H1 (cell line): ENCODE measurements at places on chromosomes 3 and 15. TPM values are rescaled to one million over a fixed set of nuclear protein-coding genes. Genes with fewer than 3 reads are reported as not detected.

Gene ERICH6
- not detected in 2 replicates for total RNA-seq

Gene C3orf20
- total RNA-seq, result not detected in 2 replicates

Gene CLEC3B
- not detected in 2 replicates for total RNA-seq

Gene DLL4
- total RNA-seq, result 0.48 and 0.60 TPM in 2 replicates

Gene COL6A5
- 0.06 TPM in 1 of 2 replicates, not detected in the other for total RNA-seq

Gene RHOV
- total RNA-seq, result 2.4 and 2.7 TPM in 2 replicates

Gene GPR149
- total RNA-seq, result not detected in 2 replicates

Gene MIX23
- 69.6 and 90.1 TPM in 2 replicates for total RNA-seq

Gene ZBBX
- 0.84 and 1.0 TPM in 2 replicates for total RNA-seq

Gene SEMA6D
- 2.2 and 3.7 TPM in 2 replicates for total RNA-seq

Gene SAMD7
- not detected in 2 replicates for total RNA-seq

Gene ADAMTS7
- total RNA-seq, result 43.1 and 45.2 TPM in 2 replicates

Gene CSTA
- not detected in 2 replicates for total RNA-seq

Gene CCDC191
- 0.65 and 1.3 TPM in 2 replicates for total RNA-seq

Gene IQCH
- total RNA-seq, result 0.88 and 1.9 TPM in 2 replicates

Gene SEMA3G
- total RNA-seq, result 1.5 TPM in 2 replicates

Gene IQCF5
- total RNA-seq, result not detected in 2 replicates

Gene P2RY13
- total RNA-seq, result not detected in 2 replicates

Gene LRRC31
- not detected in 2 replicates for total RNA-seq

Gene RTP1
- 3.0 and 3.2 TPM in 2 replicates for total RNA-seq

Gene ECE2
- total RNA-seq, result 0.48 and 0.86 TPM in 2 replicates

Gene SLC28A1
- total RNA-seq, result not detected in 2 replicates

Gene CACNA2D2
- 14.0 and 14.1 TPM in 2 replicates for total RNA-seq

Gene CTXND1
- not detected in 2 replicates for total RNA-seq

Gene CYP1A1
- 0.11 and 0.35 TPM in 2 replicates for total RNA-seq

Gene GPR62
- 0.19 and 0.22 TPM in 2 replicates for total RNA-seq

Gene PATL2
- 0.48 and 0.65 TPM in 2 replicates for total RNA-seq

Gene RGMA
- total RNA-seq, result 39.8 and 41.8 TPM in 2 replicates

Gene PRSS50
- total RNA-seq, result 0.47 and 0.73 TPM in 2 replicates

Gene EID1
- total RNA-seq, result 110 and 135 TPM in 2 replicates

Gene CISH
- 1.9 and 3.1 TPM in 2 replicates for total RNA-seq

Gene SLC6A11
- total RNA-seq, result 0.78 and 0.88 TPM in 2 replicates

Gene LRRC49
- 9.3 and 10.4 TPM in 2 replicates for total RNA-seq

Gene MME
- total RNA-seq, result 36.0 and 39.6 TPM in 2 replicates

Gene CHRM5
- total RNA-seq, result not detected in 2 replicates

Gene NRROS
- total RNA-seq, result 5.1 and 5.3 TPM in 2 replicates

Gene APBA2
- 13.9 and 15.5 TPM in 2 replicates for total RNA-seq

Gene TRH
- not detected in 2 replicates for total RNA-seq

Gene FANCD2
- 74.0 and 77.8 TPM in 2 replicates for total RNA-seq

Gene PROS1
- total RNA-seq, result 2.5 and 2.9 TPM in 2 replicates

Gene GPR160
- 16.6 and 16.7 TPM in 2 replicates for total RNA-seq

Gene CSPG4
- 3.0 and 3.2 TPM in 2 replicates for total RNA-seq

Gene ITIH1
- total RNA-seq, result not detected in 2 replicates

Gene CHRNA5
- total RNA-seq, result 29.3 and 31.4 TPM in 2 replicates

Gene TLR9
- not detected in 2 replicates for total RNA-seq

Gene CATSPER2
- total RNA-seq, result 1.2 TPM in 2 replicates

Gene CFAP92
- total RNA-seq, result 2.0 and 2.4 TPM in 2 replicates

Gene SPINK8
- total RNA-seq, result not detected in 2 replicates

Gene SLC6A20
- total RNA-seq, result not detected in 2 replicates

Gene TASOR
- total RNA-seq, result 40.1 and 45.5 TPM in 2 replicates

Gene GOLGA8T
- 1.0 and 1.5 TPM in 2 replicates for total RNA-seq

Gene ATOSA
- 7.9 and 8.6 TPM in 2 replicates for total RNA-seq

Gene USP13
- total RNA-seq, result 25.9 and 28.0 TPM in 2 replicates

Gene NEK10
- 0.50 and 0.84 TPM in 2 replicates for total RNA-seq

Gene CELSR3
- 26.7 and 29.5 TPM in 2 replicates for total RNA-seq
